NK-92 treated with Interleukin-12 subunit alpha and Interleukin-12 subunit beta, amount 100 ng/mL, for 24 hours (cell line): ENCODE measurements at places on chromosomes 5 and 9.

DNA sequence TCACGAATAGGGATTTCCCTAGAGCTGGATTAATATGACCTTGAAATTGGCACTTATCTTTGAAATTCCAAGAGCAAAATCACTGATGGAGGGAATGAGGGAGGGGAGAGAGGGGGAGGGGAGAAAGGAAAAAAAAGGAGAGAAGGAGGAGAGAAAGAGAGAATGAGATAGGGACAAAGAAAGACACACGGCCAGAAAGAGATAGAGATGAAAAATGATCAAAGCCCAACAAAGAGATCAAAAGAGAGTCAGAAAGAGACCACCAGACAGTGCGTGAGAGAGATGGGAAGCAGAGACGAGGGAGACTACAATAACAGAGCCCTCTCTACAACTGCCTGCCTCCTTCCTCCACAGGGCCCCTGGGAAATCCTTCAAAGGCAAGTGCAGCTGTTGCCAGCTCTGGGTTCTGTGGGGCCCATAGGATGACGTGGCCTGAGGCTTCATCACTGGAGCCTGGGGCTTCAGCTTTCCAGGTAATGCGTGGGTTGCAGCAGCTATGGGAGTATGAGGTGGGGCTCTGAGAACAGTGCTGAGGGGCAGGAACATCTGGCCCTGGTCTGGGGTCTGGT, 58.3 kb upstream of the SHB start:
- DNase-seq = no peak

DNA sequence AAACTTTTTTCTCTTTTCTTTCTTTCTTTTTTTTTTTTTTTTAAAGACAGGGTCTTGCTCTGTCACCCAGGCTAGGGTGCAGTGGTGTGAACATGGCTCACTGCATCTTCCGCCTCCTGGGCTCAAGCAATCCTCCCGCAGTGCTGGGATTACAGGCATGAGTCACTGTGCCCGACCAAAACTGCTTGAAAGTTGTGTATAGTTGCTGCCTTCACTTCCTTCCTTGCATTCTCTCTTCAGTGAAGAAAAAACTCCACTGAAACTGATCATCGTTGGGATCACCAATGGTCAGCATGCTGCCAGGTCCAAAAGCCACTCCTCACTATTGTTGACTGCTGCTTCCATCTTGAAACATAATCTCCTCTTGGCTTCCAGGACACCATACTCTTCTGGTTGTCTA, 66.6 kb upstream of the CTNNA1 start:
- no peak for DNase-seq

DNA sequence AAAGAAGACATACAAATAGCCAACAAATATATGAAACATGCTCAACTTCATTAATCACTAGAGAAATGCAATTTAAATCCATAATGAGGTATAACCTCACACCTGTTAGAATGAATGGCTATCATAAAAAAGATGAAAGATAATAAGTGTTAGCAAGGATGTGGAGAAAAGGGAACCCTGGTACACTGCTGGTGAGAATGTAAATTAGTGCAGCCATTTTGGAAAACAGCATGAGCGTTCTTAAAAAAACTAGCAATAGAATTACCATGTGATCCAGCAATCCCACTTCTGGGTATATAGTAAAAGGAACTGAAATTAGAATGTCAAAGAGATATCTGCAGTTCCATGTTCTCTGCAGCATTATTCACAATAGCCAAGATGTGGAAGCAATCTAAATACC, 64.2 kb upstream of the CEP78 start:
- no peak for DNase-seq

DNA sequence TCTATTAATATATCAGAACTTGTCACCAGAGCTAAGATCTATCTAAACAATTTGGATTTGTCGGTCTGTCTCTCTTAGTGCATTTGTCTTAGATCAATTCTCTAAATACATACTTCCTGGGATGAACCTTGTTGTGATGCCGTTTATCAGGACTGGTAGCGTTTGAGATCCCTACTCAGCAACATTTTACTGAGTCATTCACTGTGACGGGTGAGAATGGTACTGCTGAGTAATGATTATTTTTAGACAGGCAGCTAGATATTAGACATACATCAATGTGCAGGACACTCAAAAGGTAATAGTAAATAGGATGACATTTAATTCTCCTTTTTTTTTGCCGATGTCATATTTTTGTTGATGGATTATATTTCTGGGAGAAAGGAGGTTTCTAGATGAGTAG, 209.0 kb downstream of the CSNK1G3 start:
- no peak for DNase-seq

- no peak for DNase-seq
Measured at GRCh38 chr5:43141211-43141610, 20.5 kb downstream of the ZNF131 start.

GRCh38 chr5:178306430-178307225, 74.0 kb upstream of the PHYKPL start:
- DNase-seq = no peak

- no peak for DNase-seq
Measured at GRCh38 chr9:105399117-105399516, 48.7 kb upstream of the FSD1L start.

- DNase-seq = no peak
Measured at GRCh38 chr9:113488071-113488470, 24.5 kb downstream of the RGS3 start.

DNA sequence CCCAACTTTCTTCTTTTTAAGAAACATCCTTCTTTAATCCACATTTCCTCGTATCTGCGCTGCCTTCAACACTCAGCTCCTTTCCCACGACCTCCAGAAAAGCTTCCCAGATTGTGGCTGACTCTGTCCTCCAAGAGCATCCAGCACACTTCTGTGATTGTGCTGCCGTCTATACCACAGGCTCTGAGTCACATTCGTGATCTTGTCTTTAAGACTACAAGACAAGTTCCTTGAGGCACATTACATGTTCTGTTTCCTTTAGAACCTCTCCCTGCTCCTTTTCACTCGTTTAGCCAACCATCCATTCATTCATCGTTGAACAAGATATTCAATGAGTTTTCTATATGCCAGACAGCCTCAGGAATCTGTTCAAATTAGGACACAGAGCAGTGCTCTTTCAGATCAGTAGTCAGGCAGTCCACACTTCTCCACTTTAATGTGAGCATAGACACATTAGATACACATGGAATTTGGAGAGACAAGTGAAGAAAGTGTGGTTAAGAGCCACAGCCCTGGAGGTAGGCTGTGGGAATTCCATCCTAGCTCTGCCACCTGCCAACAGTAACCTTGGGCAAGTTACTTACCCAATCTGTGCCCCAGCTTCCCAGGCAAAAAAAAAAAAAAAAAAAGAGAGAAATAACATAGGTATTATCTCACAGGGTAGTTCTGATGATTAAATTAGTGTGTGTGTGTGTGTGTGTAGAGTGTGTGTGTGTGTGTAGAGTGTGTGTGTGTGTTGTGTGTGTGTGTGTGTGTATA, 18.9 kb downstream of the WHRN start:
- DNase-seq = no peak

- DNase-seq = no peak
Measured at GRCh38 chr9:26657958-26658357, 234.6 kb downstream of the CAAP1 start.

DNA sequence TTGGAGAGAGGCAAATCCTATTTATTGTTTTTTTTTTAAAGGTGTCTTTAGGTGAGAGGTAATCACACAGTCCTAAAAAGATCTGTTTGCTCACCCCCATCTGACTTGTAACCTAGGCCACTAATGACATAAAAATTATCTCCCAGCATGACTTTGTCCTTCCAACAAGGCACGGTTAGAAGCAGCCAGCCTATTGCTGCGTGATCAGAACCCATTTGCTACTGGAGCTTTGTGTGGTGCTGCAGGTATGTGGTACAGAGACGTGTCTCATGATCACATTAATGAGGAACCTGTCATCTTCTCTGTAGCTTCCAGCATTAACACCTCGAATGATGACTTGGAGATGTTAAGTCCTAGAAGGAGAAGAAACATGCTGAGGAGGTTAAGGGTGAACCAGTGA, 555.8 kb upstream of the TLE4 start:
- no peak for DNase-seq

GRCh38 chr9:131320031-131320685, 30.6 kb downstream of the PLPP7 start:
- DNase-seq = no peak

DNA sequence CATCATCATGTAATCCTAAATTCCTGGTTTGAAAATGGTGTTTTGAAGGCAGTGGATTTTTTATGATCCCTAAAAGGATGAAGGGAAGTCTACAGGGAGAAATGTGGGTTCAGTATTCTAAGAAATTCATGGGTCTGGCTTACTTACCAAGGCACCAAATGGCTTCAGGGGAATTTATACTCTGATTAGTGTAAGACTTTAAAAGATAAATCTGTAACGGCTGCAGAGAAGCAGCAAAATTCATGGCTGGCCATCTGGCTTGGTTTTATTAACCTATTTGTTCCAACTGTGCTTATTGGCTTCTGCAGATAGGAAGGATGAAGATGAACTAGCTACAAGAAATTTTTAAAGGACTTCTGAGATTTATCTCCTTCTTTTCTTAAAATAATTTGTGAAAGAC, 222.8 kb downstream of the TENT4A start:
- no peak for DNase-seq

DNA sequence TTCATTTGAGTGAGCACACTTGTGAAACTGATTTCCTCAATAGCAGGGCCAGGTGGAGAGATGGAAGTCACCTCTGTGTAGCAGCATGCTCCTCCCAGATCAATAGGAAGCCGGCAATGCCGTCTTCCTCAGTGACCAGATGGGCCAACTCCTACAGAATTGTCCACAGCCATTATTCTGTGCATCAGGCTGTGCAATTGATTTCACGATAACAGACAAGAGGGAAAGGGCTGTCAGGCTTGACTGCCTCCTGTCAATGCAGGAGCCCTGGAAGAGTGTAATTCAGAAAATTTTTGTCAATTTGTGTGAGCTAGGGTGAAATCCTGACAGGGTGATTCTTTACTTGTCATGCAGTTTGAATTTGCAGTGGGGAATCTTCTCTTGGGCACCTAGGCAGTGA, 838.4 kb upstream of the NUDT12 start:
- DNase-seq = no peak

DNA sequence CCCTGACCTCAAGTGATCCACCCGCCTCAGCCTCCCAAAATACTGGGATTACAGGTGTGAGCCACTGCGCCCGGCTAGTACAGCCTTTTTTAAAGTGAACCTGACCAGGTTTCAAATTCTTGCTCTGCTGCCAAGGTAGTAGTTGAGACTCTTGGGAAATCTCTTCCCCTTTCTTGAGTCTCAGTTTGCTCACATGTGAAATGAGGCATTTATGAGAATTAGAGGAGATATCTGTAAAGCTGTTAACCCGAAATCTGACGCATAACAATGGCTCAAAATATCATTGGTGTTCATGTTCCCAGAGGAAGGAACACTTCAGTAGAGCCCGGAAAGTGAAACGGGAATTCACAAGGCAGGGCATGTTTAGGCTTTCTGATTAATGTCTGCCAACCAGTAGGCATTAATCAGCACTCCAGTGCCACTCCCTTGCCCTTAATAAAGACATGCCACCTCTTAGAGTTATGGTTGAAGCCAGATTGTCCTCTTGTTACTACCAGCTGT, 1.5 kb downstream of the ARPC5L start:
- DNase-seq = no peak

- no peak for DNase-seq
Measured at GRCh38 chr5:41122459-41122858, 51.3 kb upstream of the MROH2B start.

- no peak for DNase-seq
Measured at GRCh38 chr5:117286813-117287212, 712.2 kb upstream of the SEMA6A start.

DNA sequence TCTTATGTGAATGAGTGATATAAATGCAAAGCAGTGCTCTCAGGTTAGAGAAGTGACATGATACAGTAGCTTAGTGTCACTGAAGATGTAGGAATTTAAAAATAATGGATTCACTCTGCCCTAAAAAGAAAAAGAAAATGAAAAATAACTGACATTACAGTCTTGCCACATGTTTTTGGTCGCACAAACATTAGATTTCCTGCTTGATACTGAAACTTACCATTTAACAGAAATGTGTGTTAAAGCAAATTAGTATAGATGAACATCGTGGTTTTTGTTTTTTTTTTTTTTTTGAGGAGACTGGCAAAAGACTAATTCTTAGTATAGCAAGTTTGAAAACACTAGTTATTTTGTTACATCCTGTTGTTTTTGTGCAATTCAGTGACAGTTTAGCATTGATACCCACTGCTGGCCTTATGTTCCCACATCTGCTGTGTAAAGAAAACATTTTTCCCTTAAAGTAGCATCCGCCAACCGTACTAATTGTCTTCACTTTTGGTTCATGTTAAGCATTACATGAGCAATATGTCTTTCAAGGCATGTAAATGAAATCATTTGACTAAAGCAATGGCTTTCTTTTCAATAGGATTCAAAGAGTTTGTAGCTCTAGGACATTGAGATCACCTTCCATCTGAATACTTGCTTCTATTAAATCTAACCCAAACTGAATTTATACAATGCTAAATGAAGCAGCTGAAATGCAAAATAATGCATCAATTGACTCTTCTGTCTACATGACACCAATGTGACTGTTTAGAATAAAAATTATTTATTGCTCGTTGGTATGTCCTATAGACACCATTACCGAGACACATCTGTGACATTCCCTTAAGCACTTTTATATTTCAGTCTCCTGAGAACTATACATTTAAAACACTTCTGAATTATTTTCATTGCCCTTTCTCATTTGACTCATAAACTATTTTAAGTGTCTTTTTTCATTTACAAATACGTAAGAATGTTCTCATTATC, 859.1 kb downstream of the MAT2B start:
- DNase-seq = no peak

DNA sequence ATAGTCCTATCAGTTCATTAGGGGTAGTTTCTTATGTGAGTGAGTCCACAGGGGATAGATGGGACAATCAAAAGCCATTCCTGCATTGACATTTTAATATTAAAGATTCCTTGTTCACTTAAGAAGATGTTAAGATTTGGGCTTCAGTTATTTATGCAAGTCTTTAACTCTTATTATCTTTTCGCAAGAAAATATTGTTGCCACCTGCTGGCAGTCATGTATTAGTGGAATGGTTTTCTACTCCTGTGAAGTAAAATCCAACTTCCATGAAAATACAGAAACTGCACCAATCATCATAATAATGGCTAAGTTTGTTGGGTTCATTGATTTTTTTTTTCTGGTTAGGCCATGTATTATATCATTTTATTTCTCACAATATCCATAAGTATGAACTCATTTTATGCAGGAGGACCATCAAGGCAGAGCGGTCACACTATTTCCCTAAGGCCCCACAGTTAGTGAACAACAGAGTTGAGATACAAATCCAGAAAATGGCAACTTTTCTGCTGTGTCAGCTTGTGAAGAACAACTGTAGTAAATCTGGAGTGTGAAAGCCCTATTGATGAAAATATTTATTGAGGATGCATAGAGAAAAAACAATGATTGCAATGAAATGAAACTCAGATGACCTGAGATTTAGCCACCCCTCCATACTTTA, 88.5 kb upstream of the TXNDC8 start:
- no peak for DNase-seq

GRCh38 chr9:115759426-115759825, 394.2 kb upstream of the PAPPA start:
- no peak for DNase-seq

DNA sequence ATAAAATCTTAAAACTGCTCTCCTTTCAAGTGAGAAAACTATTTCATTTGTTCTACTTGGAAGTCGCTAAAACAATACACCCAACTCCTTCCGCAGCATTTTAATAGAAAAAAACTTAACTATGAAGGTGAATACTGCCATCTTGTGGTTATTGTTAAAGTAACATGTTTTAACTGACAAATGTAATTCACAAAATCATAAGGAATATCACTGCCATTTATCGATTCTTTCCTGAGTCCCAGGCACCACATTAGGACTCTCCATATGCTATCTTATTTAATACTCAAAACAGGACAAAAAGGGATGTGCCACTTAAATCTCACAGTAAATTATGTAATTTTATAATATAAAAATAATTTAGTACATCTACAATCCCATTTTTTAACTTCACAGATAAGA, 130.5 kb upstream of the ITGA1 start:
- no peak for DNase-seq
